ENCODE measurements at places on chromosomes 4 and X. TPM values are rescaled to one million over a fixed set of nuclear protein-coding genes. Genes with fewer than 3 reads are reported as not detected.

- no peak for DNase-seq
Observed at GRCh38 chr4:82799006-82799881, 648 bp upstream of the SCD5 start.

- DNase-seq = no peak
Observed at GRCh38 chr4:21801661-21802385, 146.7 kb downstream of the KCNIP4 start.

- no peak for DNase-seq
Observed at GRCh38 chrX:107298276-107298675, 91.9 kb downstream of the DNAAF6 start.

DNA sequence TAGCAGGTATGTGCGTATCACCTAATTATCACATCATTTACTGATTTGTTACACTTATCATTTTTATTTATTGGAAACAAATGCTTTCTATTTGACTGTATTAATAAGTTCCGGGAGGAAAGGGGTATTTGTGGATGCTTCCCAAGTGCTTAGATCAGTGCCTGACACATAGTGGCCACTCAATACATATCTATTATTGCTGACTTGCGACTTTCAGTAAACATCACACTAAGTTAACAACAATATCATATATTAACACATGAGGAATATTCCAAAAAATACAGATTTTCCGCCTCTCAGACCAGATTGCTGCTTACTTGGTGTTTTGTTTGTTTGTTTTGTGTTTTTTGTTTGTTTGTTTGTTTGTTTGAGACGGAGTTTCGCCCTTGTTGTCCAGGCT, 52.6 kb upstream of the ZFP42 start:
- DNase-seq = no peak

GRCh38 chr4:139851133-139851532, 185.5 kb downstream of the MGST2 start:
- no peak for DNase-seq

DNA sequence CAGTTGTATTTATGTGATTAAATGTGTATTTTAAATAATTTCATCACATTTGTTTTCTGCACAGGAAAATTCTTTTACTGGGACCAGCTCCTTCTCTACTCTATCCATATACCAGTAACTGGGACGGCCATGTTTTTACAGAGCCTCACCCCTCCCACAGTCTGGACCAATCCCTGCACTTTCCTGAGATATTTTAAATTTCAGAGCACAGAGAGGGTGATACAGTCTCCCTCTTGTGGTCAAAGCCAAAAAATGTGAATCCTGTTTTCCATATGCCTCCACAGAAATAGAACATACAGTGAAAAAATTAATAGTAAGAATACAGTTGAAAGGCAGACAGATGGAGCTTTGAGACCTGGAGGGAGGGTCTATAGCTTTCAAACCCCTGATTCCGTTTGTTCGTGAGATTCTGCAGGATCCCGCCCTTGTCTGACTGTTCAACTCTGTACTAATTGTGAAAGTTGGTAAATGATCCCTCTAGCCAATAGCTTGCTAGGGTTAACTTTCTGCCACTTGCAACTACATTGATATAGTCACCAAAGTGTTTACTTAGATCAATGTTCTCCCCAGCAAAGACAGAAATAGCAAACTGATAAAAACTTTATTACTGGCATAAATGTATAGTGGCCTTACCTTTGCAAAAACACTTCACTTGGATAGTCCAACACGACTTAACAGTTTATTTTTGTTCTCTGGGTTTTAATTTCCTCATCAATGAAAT, 172.2 kb downstream of the PPARGC1A start:
- peak; percentile 15 for DNase-seq

DNA sequence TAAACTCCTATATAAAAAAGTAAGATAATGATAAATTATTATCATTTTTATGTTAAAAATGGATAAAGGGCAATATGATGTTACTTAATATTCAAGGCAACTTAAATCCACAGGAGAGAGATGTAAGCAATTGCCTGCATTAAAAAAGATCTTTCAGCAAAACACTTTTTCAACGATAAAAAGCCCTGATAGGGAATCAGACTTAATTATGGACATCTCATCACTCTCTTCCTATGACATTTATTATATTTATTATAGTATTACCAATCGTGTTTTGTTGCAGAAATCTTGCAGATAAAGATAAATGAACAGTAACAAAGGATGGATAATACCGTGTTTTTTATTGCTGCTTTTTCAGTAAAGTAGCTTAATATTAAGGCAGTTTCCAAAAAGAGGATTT, 178.5 kb downstream of the SH2D1A start:
- no peak for DNase-seq

GRCh38 chrX:34404386-34405070, 252.6 kb downstream of the TMEM47 start:
- no peak for DNase-seq

GRCh38 chr4:92175250-92175649, 128.5 kb upstream of the GRID2 start:
- DNase-seq = no peak

GRCh38 chrX:55731826-55732225, 14.3 kb downstream of the RRAGB start:
- no peak for DNase-seq

- no peak for DNase-seq
Observed at GRCh38 chr4:180281724-180282123, 1961.5 kb upstream of the TENM3 start.

DNA sequence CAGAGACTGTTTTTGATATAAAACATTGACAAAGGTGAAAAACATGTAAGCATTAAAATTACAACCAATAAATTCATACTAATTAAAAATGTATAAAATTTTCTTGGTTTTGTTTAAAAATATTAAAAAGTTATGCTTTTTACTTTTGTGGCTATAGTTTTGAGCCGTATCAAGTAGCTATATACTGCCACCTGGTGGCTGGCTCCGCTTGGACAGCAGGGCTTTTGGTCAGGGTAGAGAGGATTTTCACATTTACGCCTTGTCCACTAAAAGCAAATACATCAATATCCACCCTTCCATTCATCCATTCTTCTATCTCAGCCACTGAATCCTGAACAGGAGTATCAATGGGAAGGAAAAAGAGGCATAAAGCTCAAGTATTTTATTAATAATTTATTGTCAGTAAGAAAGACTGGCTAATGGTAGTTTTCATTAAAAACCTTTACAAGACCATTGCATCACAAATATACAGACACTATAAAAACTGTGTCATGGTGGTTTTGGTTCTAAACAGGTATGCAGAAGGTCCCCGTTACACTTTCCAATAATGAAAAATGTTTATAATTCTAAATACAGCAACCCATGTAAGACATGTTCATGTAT, 32.1 kb upstream of the MTNR1A start:
- peak; percentile 70 for DNase-seq

DNA sequence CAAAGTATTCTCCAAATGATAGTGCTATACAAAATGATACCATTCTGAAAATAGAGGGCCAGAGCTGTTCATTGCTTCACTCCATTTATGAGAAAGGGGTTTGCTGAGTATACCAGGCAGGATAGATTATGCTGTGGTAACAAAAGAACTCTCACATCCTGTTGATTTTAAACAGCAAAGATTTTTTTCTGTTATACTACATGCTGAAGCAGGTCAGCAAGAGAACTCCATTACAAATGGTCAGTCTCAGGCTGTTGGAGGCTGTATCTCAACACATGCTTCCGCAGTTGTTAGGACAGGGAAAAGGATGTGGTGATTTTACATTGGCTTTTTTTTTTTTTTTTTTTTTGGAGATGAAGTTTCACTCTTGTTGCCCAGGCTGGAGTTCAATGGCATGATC, 13.7 kb upstream of the KLHL5 start:
- no peak for DNase-seq

GRCh38 chr4:169128902-169129301, 118.8 kb upstream of the CBR4 start:
- no peak for DNase-seq

DNA sequence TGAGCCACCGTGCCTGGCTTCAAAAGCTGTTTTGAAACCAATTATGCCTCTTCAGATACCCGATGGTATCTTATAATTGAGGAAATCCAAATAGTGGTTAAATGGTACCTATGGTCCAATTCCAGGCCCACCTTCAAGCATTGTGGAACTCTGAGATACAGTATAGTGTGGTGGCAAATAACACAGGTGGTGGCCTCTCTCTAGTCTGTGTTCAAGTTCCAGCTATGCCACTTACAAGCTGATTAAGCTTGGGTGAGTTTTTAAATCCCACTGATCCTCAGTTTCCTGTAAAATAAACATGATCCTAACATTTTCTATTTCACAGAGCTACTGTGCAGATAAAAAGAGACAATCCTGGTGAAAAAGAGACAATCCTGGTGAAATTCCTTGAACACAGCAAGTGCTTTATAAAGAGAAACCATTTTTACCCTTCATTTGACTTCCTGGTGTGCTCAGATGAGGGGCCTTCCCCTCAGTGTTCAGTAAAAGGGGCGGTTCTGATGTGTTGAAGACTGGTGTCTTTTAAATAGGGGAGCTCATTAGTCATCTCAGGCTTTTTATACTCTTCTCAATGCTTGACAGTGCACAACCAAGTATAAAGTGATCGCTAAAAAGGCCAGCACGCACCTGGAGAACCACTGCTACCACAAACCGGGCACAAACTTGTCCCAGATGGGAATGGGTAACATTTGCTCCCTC, 30.8 kb upstream of the CD40LG start:
- DNase-seq = no peak

GRCh38 chr4:164081801-164082200, 587.3 kb downstream of the TMA16 start:
- no peak for DNase-seq

The MORC4 gene
- polyA plus RNA-seq = 22.7 TPM

The GPR173 gene
- 4.0 TPM for polyA plus RNA-seq
